T-helper 22 cell (primary cell): ENCODE measurements at places on chromosomes 7 and 10.

- no peak for DNase-seq
Observed at GRCh38 chr10:97585439-97585811, 1.2 kb downstream of the HOGA1 start.

DNA sequence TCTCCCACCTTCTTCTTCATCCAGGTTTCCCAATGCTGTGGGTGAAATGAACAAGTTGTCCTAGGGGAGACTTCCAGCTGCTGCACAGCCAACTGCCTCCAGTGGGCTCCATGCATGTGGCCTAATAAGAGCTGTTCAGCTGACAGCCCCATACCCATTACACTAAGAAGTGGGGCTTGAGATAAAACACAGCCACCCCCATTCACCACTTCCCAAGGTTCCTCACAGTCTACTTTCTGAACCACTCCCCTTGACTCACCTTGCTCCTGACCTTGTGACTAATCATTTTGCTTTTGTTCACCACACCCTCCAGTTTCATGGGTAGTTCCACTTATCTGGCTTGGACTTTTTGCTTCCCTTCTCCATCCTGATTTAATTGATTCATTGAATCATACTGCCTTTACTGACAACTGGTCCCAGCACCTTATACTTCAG is 119.3 kb downstream of the CABCOCO1 start:
- DNase-seq, result no peak

GRCh38 chr10:8238986-8239385 is 184.5 kb downstream of the GATA3 start:
- no peak for DNase-seq

- DNase-seq, result no peak
Observed at GRCh38 chr7:87596136-87596535, 4.5 kb downstream of the ABCB1 start.

- no peak for DNase-seq
Observed at GRCh38 chr10:90998733-90999511, 78.0 kb upstream of the ANKRD1 start.

DNA sequence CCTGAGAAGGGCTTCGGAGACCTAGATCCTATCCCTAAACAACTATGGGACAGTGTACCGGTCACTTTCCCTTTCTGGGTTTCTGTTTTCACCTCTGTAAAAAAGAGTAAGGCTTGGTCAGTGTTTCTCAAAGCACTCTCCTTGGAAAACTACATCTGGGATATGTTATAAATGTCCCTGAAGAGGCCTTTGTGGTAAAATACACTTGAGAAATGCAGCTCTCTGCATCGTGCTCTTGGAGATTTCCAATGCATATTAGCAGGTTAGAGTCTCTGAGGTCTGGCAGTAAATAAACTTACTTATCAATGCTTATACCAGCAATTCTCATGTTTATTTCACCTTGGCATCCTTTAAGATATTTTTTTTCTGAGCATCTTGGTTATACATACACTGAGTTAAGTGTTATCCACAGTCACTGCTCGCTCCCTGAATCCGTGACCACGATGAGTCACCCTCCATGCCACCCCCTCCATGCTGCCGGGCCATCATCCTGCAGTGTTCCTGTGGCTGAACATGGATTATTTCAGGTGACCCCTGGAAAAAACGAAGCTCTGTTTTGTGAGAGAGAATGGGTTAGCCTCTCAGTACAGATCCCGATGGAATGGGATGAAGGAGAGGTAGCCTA is 3.3 kb upstream of the TBXAS1 start:
- DNase-seq, result no peak

DNA sequence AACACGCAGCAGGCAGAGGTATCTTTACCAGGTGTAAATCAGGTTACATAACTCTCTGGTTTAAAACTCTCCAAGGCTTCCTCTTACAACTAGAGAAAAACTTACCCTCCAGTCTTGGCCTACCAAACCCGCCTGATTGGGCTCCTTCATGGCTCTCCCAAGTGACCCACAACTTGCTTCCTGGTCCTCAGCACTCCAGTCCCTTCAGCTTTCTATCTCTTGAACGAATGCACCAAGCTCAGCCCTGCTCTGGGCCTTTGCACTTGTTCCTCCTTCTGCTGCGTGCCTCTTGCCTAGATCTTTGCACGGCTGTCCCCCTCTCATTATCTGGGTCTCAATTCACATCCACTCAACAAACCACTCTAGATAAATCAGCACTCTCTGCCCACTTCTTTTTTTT is 32.7 kb upstream of the DLD start:
- DNase-seq, result no peak

GRCh38 chr7:95041031-95041430 is 133.6 kb downstream of the PPP1R9A start:
- no peak for DNase-seq

DNA sequence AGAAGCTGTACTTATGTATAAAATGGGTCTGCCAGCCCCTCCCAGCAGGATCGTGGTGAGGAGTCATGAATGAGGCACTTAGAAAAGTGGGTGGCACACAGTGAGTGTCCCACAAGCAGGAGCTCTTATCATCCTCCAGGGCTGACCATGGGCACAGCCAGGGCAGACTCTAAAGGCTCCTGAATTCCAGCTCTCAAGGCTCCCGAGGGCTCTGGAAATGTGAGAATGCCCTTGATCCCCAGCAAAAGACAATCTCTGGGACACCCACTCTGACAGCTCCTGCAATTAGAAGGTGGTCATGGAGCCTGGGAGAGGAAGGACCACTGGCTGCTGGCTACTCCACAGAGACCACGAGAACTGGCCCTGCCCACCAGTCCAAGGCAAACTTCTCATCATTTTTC is 1.6 kb downstream of the VSTM4 start:
- DNase-seq, result no peak

- DNase-seq, result no peak
Observed at GRCh38 chr7:120273476-120273975, 551 bp downstream of the KCND2 start.
